ENCODE measurements at places on chromosomes 5 and 9.
A peak's percentile ranks its signal among the peaks of the same experiment; 100 is the strongest.

GRCh38 chr5:88646866-88647265, 236.1 kb downstream of the MEF2C start:
- no peak for DNase-seq

GRCh38 chr5:116378007-116378776, 196.4 kb downstream of the SEMA6A start:
- DNase-seq: no peak

DNA sequence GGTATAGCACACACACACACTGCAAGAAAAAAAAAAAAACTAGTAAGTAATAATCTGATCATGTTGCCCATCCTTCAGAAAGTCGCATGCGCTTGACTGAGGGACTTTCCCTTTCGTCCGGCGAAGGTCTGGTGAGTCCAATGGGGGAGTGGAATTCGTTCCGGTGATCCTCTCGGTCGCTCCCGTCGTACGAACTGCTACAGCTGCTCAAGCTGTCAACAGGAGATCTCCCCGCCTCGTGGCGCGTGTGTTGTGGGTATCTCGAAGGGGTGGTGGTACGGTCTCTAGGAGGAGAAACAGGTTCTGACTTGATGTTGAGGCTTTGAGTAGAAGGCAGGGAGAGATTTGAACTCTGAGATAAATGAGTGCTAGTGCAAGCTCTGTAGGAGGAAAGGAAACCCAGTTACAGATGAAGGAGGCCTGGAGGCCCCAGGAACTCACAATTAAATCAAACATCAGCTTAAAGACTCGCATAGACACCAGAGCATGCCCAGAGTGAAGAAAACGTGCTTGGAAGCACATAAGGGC, 160.4 kb downstream of the MEF2C start:
- DNase-seq: no peak

DNA sequence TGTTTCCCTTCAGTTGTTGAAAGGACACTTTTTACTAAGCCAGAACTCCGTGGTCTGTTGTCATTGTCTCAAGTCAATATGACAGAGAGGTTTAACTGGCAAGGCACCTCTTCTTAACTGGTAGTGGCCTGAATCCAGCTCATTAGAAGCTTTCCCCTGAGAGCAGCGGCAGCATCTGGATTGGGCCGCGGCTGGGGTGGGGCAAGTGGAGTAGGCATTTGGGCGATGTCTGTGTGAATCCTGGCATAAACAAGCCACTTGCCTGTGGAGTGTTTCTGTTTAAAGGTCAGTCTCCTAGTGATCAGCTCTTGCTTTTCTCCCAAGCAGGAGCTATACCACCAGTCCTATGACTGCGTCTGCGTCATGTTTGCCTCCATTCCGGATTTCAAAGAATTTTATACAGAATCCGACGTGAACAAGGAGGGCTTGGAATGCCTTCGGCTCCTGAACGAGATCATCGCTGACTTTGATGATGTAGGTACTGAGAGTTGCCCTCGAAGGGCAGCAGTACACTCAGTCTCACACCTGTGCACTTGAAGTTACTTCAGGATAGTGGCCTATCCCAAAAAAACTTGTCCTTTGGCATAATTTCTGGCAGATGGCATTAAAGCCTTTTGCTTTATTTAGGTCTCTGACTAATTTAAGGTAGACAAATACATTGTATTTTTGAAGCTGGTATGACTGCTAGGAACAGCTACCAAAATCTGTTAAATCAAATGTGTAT, 48.9 kb downstream of the CFAP90 start:
- no peak for DNase-seq

DNA sequence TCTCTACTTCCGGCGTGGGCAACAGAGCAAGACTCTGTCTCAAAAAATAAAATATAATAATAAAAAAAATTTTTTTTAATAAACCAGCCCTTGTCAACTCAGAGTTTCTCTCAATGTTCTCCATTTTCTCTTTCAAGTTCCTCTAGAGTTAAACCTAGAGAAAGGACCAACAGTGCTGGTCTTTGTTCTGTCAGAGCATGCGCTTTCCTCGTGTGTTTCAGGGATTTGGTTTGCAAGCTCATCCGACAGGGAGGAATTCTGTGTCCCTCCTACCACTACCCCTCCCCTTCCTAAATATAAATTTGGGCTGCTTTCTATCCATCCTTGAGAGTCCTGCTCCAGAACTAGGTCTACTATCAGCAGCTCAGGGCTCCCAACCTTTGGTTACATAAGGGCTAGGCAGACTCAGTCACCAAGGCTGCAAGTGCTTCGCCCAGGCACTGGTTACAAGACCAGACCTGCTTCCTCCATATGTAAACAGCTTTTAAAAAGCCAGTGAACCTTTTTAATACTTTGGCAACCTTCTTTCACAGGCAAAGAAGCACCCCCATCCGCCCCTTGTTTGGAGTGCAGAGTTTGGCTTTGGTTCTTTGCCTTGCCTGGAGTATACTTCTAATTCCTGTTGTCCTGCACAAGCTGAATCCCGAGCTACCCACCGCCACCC, 13.5 kb downstream of the SETX start:
- DNase-seq: no peak

DNA sequence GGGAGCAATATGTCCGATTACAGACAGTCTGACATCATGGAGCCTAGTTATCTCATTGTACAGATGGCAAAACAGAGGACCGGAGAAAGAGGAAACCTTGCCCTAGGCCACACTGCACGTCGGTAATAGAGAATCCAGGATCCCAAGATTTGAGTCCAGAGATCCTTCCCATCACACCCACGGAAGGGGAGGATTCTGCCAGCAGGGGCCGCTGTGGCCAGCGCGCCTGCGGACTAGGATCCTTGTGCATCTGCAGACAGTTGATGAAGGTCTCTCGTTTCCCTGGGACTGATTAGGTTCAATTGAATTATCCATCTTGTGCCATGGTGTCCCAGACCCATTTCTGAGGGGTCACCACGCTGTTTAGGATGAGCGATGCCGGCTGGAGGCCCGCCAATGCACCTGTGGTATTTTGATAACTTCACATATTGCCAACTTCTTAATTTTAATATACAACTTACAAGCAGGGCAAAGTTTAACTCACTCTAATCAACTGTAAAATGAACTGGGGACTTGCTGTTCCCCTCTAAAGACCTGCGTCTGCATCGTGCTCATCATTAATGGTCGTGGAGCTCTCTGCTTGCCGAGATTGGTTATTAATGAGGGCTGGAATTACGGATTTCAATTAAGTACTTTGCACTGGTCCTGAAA, 592.7 kb upstream of the BRINP1 start:
- no peak for DNase-seq

- no peak for DNase-seq
Measured at GRCh38 chr9:101578378-101578777, 16.4 kb downstream of the PPP3R2 start.

GRCh38 chr5:34731435-34732232, 75.5 kb downstream of the RAI14 start:
- DNase-seq: no peak

- DNase-seq: no peak
Measured at GRCh38 chr9:24416136-24416535, 129.6 kb downstream of the IZUMO3 start.

- no peak for DNase-seq
Measured at GRCh38 chr5:135192351-135192750, 158.3 kb upstream of the PITX1 start.

- DNase-seq: no peak
Measured at GRCh38 chr5:112978836-112979235, 2.2 kb downstream of the DCP2 start.

DNA sequence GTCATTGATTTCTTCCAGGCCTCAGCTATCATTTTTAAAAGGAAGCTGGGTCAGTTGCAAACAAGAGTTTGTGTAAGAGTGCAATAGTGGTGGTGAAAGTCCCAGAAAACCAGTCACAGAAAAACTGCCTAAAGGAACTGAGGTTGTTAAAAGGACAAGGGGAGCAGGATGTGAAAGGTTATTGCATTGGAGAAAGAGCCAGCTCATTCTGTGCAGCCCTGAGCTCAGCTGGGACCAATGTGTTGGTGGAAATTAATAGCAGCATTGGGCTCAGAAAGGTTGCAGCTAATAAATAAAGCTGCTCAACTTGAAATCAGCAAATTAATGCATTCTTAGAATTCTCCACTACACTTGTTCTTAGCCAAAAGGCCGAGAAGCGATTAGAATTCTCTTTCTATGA, 34.9 kb downstream of the NREP start:
- DNase-seq: no peak

GRCh38 chr5:157997991-157998504, 139.1 kb upstream of the CLINT1 start:
- no peak for DNase-seq

GRCh38 chr9:108219664-108220063, 636.1 kb downstream of the ACTL7B start:
- DNase-seq: no peak

DNA sequence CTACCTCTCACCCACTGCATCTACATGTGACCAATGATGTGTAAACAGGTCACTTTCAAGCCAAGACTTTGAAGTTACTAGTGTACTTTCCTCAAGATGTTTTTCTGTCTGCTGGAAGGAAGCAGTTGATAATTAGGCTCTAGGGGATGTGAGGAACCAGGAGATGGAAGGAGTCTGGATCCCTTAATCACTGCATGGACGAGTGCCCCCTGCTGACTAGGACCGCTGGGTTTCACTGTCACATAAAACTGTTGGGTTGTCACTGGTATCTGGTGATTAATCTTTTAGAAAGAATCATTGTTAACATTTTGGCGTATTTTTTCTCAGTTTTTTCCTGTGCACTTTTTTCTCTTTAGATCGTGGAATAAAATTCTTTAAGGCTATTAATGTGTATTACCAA, 79.5 kb downstream of the SREK1 start:
- no peak for DNase-seq

DNA sequence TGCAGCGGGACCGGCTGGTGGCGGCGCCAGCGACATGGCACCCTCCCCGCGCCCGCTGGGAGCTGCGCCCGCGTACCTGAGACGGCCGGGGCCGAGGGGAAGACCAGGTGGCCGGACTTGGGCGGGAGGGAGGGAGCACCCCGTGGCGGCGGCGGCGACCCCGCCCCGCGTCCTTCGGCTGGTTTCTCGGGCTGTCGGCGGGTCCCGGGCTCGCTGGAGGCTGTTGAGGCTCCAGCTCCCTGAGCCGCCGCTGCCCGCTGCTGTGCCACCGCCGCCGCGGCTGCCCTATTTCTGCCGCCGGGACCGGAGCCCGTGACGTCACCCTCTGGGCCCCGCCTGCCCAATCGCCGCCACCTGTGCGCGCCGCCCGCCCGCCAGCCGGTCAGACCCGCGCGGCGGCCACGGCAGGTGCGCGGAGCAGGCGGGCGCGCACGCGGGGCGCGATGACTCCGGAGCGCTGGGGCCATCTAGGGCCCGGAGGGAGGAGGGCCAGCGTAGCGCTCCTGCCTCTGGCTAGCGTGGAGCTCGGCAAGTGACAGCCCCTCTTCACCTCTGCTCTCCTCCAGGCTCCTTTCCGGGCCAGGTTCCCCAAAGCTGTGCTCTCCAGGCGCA, at the start of gene FSTL4:
Gene FSTL4, minus strand, starts transcription at position 293 of the 612 bp plus-strand sequence.
- DNase-seq: peak; percentile 13

DNA sequence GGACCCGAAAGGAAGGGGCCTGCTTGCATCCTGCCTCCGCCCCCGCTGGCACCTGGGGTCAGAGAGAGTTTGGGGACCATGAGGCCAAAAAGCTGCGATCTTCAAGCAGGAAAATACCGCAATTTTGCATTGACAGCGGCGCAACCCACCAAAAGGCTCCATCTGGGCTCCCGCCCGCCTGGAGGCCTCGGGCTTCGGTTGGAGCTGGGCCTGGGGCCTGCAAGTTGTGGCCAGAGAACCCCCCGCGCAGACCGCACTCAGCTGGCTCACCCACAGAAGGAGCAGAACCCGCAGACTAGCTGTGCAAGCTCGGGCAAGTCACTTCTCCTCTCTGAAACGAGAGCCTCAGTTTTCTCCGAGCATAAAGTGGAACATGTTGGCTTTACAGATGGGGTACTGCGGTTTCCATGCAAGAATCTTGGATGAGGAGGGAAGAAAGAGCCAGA, 1.3 kb downstream of the NR5A1 start:
- no peak for DNase-seq

DNA sequence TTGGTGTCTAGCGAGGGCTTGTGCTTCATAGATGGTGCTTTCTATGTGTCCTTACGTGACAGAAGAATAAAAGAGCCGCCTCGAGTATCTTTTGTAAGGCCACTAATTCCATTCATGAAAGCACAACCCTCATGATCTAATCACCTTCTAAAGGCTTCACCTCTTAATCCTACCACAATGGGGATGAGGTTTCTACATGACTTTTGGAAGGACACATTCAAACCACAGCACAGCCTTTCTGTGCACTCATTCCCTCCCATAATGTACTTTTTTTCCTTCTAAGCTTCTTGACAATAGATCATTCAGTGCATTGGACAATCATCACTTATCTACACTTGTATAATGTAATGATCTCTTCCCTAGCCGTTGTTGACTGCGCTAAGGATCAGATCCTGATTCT, 774.8 kb downstream of the BRINP1 start:
- no peak for DNase-seq

DNA sequence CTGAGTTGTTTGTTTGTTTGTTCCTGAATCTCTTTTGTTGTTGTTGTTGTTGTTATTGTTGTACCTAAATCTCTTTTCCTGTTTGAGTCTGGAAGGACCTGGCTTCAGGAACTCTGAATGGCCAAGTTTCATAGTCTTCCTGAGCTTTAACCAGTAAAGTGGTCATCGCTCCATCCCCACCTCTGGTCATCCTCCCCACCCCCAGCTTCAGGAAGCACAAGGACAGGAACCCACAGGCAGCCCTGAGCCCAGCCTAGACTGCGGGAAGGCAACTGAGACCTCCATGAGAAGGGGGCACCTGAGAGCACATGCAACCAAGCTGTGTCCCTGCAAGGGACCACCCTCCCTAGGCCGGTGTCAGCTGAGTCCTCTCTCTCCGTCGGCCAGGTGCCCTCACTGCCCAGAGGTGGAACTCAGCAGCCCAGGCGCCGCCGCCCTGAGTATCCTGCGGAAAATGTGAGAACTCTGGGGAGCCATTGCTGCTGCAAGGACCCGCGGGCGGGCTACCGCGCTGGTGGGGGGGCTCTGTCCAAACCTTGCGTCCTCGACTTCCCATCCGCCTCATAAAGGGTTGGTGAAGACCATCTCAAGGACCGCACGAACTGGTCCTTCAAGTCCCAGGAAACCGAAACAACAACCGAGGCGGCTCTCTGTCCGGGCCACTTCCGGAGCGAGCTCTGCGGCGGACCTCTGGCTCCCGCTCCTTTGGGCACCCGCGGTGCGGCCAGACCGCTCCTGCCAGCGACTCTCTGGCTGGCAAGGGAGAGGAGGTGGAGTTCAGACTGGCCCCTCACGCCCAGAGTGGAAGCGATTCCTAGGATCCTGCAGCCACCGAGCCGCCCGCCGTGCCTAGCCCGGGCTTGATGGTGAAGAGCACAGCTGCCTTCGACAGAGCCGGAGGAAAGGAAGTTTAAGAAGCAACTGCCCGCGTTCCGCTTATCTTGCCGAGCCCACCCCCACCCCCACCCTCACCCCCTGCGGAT, 4.2 kb downstream of the BARX1 start:
- DNase-seq: no peak

DNA sequence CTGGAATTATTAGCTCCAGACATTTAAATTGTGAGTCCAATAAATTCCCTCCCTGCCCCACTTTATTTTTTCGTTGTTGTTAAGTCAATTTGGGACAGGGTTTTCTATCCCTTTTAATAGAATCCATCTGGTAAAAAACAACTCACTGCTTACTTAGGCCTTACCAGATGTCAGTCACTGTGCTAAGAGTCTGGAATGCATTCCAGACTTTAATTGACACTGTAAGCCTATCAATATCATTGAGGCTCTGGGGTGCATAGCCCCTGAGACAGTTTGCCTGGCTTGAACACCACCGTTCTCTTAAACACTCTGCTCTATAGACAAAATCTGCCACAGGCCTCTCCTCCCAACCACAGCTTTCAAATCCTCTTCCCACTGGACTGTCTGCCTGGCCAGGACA, 175.9 kb downstream of the NSG2 start:
- DNase-seq: no peak

GRCh38 chr9:30773427-30773826, 1611.0 kb upstream of the ACO1 start:
- no peak for DNase-seq
